ENCODE measurements at places on chromosomes 1 and 21. TPM values are rescaled to one million over a fixed set of nuclear protein-coding genes. Genes with fewer than 3 reads are reported as not detected.

SLC45A1 gene
- total RNA-seq = 5.8 TPM

LCE3D gene
- not detected for total RNA-seq

C1orf94 gene
- not detected for total RNA-seq

SPATA6 gene
- 3.0 TPM for total RNA-seq

TCEANC2 gene
- total RNA-seq = 2.3 TPM

ETV3L gene
- not detected for total RNA-seq

KRTAP19-3 gene
- not detected for total RNA-seq

SMIM1 gene
- total RNA-seq = 1.7 TPM

CELA2B gene
- total RNA-seq = not detected

FCRL6 gene
- total RNA-seq = not detected

B3GALT2 gene
- total RNA-seq = 0.53 TPM

ADAMTS5 gene
- 4.1 TPM for total RNA-seq

NKAIN1 gene
- not detected for total RNA-seq

RXRG gene
- total RNA-seq = not detected

KRTAP12-2 gene
- not detected for total RNA-seq

CD5L gene
- total RNA-seq = not detected

TRAF3IP3 gene
- total RNA-seq = not detected

HSD17B7 gene
- total RNA-seq = 54.6 TPM

RCSD1 gene
- 0.29 TPM for total RNA-seq

DNAI4 gene
- 5.3 TPM for total RNA-seq

WNT3A gene
- not detected for total RNA-seq

FHAD1 gene
- total RNA-seq = 1.6 TPM

TCEA3 gene
- 4.6 TPM for total RNA-seq

PTAFR gene
- 1.2 TPM for total RNA-seq

CELA3B gene
- not detected for total RNA-seq

LRRC52 gene
- not detected for total RNA-seq

HTR6 gene
- total RNA-seq = not detected

C1orf141 gene
- total RNA-seq = not detected

FCRLB gene
- 11.5 TPM for total RNA-seq

OR2L2 gene
- total RNA-seq = not detected

OPRD1 gene
- not detected for total RNA-seq

DISC1 gene
- total RNA-seq = 1.6 TPM

OVAAL gene
- not detected for total RNA-seq
